ENCODE measurements at places on chromosomes 12 and 14.

- DNase-seq, result no peak
These were observed 6.0 kb downstream of the HEATR5A start for GRCh38 chr14:31414190-31414833.

- no peak for DNase-seq
These were observed 148.8 kb upstream of the CRY1 start for GRCh38 chr12:107242189-107242588.

DNA sequence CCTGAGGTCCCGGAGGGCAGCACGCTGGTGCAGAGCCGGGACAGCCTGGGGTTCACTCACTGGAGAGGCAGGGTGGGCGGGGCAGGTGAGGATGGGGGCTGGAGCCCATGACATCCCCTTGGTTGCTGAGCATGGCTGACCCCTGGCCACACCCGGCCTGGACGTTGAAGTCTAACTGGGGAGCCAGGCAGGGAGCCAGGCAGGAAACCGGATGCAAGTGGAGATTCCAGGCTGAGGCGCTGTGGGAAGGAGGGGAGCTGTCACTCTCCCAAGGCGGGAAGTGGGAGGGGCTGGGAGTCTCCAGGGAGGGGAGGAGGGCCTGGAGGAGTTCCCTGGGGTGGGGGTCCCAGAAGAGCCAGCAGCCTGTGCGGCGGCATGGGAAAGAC is 7.7 kb upstream of the INF2 start:
- DNase-seq, result no peak

- no peak for DNase-seq
These were observed 201.1 kb upstream of the RGS6 start for GRCh38 chr14:71731096-71731495.

- no peak for DNase-seq
These were observed 425.7 kb upstream of the PRICKLE1 start for GRCh38 chr12:43015090-43015737.

- no peak for DNase-seq
These were observed 88.3 kb downstream of the STON2 start for GRCh38 chr14:81311778-81312177.

Measured in NCI-H446 (cell line).